Effector CD8-positive, alpha-beta T cell (primary cell): ENCODE measurements at places on chromosomes 4 and X.

DNA sequence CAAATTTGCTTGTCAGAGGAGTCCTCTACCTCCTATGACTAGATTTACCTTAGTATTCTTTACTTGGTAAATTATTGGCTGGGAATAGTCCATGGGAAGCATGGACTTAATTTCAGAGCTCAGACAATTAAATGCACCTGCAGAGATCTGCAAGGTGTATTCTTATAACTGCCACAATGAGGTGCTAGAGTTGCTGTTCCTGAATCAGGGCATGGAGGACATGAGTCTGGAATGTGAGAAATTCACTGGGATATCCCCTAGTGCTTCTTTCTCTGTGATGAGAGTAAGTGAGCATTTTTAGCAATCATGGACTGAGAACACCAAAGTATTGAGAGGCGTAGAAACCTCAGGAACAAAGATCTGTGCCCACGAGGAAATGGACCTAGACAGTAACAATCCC lies 32.9 kb upstream of the GRID2 start:
- no peak for DNase-seq

GRCh38 chrX:134670134-134670924 lies 12.1 kb upstream of the PLAC1 start:
- DNase-seq = no peak

DNA sequence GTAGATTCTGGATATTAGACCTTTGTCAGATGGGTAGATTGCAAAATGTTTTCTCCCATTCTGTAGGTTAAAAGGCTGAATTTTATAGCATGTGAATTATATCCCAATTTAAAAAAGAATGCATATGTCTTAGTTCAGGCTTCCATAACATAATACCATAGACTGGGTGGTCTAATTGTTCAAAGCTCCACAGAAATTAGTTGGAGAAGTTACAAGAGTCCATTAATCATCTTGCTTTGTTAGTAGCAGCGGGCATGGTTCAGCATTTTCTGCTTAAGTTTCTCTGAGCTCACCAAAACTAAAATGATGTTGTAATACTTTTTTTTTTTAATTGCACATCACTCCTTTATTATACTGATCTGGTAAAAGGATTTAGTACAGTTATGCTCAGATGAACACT lies 1.8 kb downstream of the PGAM4 start:
- no peak for DNase-seq

DNA sequence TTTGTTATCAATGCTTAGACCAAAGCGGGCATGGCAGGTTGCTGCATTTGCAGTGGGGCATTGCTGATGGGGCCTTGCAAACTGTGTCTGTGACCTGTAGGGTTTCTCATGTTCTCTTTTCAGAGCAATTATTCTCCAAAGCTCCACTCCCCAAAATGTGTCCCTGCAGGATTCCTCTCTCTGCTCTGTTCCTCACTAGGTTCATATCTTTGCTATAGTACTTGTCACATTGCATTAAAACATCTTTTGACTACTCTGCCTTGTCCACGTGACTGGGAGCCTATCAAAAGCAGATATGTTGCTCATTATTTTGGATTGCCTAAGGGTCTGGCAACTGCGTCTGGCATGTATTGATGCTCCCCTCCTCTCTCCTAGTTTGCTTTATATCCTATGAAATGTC lies 177.7 kb upstream of the MID1 start:
- no peak for DNase-seq

- DNase-seq = no peak
Measured at GRCh38 chrX:110188701-110189558, 129.0 kb downstream of the AMMECR1 start.

DNA sequence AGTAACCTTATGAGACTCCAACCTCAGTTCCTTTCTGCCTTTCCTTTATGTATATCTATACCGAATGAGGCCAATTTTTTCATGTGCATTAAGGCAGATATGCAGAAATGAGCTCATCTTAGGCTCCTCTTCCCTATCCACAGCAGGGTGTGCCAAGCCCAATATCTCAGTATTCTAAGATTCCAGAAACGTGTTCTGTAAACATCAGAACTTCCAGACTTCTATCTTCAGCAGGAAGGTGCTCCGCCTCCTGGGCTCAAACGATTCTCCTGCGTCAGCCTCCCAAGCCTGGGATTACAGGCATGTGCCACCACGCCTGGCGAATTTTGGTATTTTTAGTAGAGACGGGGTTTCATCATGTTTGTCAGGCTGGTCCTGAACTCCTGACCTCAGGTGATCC lies 31.0 kb upstream of the CCNG2 start:
- no peak for DNase-seq

DNA sequence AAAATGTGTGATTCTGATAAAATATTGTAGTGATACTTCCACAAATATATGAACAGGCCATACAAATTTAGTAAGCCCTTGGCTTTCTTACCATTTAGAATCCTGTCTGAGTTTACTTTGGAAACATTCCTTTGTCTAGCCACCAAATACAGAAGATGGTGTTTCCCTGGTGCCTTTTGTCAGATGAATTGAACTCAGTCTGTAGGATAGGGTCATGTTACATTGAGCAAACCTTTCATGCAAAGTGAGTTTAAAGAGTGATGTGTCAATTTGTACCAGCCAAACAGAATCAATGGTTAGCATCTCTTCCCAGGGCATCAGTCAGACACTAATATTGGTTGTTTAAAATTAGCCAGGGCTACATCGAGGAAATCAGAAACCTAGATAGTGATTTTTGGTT lies 1443.4 kb downstream of the ARAP2 start:
- no peak for DNase-seq

DNA sequence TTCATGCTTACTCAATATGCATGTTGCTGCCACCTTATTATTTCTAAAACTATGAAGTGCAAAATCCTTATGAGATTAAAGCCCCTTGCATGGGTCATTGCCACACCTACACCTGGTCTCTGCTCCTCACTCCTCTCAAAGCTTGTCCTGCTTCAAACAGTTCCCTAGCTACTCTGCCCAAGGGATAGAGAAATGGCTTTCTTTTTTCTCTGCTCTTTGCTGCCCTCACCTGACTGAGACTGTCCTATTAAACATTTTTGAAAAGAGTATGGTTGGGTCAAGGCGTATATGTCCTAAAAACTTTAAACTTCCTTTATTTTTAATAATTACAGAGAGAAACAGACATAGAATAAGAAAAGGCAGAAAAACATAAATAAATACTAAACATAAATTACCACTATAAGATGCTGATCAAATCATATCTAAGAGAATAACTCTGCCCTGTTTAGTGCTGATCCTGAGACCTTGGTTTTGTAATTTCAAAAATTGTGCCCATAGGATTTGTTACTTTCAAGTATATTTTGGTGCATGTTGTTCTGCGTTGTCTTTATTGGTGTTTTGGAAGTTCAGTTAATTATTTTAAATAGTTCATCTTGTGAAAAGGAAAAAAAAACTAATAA lies 704.9 kb upstream of the PABPC4L start:
- no peak for DNase-seq

- DNase-seq = no peak
Measured at GRCh38 chrX:40310447-40310846, 212.7 kb upstream of the BCOR start.

- no peak for DNase-seq
Measured at GRCh38 chrX:63680423-63680822, 104.6 kb downstream of the ARHGEF9 start.

- DNase-seq = no peak
Measured at GRCh38 chr4:165106518-165106917, 6.1 kb downstream of the TMEM192 start.

DNA sequence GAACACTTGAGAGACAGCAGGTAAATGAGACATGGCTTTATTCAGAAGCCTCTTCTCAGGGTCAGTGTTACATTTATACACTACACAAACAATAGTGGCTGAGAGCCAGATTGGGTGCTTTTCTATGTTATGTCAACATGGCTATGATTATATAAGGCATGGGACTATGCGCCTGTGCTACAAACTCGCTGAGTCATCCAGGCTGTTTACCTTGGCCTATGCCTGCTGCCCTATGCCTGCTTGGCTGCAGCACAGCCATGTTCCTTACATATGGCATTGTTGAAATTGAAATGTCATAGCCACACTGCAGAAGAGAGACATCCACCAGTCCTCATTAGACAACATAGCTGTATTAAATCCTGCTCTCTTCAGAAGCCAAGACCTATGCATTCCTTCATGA lies 236.3 kb upstream of the NWD2 start:
- no peak for DNase-seq

DNA sequence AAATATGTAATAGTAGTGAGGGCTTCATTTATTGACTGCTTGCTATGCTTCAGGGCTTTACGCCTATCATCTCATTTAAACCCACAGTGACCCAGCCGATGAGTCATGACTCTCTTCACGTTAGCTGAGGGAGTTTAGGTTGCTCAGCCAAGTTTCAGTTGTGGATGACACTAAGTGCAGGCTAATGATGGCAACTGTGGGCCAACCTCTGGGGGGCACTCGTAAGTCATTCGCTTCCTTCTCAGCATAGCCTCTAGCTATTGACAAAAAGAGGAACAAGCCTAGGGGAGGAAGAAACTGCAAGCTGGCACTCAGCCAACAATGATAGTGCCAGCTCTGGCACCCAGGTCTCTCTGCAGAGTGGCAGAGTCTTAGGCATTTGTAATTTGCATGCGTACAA lies 325.0 kb downstream of the ARHGAP10 start:
- DNase-seq = no peak

DNA sequence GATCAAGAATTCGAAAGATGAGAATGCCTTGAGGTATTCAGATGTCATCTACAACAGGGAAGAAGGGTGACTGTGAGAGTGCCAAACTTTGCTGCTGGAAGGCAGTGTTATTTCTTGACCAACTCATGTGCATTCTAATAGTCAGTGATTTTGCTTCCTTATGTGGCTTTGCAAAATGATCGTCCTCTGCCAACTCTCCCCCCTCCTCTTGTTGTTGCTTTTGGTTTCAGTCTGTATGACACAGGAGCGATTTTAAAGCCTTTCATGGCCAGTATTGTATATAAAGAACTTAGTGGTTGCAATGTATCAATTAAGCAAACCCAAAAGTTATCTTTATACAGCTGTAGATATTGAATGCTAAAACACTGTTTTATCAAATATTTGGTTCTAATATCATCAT lies 379.1 kb downstream of the IL1RAPL1 start:
- DNase-seq = no peak

GRCh38 chr4:5133933-5134594 lies 82.8 kb downstream of the STK32B start:
- no peak for DNase-seq

DNA sequence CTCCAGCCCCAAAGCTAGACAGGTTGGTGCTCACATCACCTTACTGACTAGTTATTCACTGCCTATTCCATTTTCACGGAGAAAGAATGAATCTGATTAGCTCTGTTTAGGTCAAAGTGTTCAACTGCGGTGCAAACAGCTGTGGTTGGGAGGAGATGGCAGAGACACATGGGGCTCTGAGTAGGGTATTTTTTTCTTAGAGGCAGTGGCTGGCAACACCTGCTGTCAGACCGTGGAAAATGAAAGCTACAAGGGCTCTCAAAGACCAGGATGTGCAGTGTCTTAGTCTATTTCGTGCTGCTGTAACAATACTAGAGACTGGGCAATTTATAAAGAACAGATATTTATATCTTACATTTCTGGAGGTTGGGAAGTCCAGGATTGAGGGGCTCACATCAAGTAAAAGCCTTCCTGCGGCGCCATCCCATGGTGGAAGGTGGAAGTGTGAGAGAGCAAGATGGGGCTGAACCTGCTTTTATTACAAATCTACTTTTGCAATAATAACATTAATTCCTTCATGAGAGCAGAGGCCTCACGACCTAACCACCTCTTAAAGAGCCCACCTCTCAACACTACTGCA lies 10.6 kb downstream of the NYX start:
- DNase-seq = no peak

DNA sequence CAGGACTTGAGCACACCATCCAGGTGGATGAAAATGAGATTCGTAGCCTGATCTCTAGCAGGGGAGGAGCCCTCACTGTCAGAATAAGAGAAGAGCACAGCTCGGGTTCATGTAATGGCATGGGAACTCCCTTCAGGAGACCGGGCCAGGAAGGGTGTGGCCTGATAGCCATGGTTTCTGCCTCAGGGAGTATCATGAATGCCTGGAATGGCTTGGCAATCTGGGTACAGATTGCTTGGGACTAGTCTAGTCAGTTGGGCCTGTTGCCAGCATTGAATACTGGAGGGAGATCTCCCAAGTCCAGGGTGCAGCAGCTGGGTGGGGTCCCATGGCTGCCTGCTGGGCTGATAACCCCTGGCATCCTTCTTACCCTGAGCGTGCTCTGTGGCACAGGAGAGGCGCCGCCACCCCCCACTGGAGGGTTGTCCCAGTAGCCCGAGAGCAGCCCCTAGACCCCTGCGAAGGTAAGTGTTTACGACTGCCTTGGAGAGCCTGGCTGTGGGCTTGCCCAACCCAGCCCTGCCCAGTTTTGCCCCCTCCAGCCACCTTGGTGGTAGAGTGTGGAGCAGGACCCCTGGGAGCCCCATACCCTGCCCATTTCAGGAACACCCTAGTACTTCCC lies 298.8 kb downstream of the TEX13A start:
- no peak for DNase-seq

- no peak for DNase-seq
Measured at GRCh38 chrX:94942603-94943002, 1268.6 kb downstream of the FAM133A start.

- DNase-seq = no peak
Measured at GRCh38 chr4:36326476-36327029, 45.1 kb downstream of the DTHD1 start.

DNA sequence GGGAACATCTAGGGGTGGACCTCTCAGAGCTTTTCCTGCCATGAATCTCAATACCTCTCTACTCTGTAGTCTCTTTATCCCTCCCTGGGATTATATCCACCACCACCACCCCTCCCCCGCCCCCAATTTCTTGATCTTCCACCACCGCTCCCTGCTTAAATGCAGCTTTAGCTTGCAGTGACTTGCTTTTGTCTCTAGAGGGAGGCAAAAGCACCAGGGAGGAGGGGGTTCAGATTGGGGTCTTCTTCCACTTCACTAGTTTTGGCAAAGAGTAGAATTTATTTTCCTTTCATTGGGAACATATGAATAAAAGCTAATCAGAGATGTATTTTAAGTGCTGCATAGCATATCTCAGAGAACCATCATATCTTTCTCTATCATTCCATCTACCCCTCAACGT lies 5.5 kb downstream of the ARHGAP36 start:
- no peak for DNase-seq

GRCh38 chr4:23060776-23061175 lies 368.0 kb downstream of the GBA3 start:
- no peak for DNase-seq

DNA sequence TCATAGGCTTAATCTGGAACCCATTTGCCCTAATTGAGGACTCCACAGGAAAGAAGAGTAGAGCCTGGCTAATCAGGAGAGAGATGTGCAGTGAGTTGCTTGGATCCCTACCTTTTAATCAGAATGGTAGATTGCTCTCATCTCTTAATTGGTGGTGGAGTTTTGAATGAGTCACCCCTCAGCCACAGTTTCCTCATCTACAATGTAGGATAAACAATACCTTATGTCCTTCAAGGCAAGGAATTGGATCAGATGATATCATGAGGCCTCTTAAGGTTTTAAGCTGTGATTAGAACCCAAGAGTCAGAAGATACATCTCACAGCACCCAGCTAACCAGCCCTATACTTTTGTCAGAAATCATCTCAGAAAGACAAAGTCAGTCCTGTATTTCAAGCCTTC lies 39.1 kb downstream of the PDGFRA start:
- DNase-seq = no peak
